ENCODE measurements at places on chromosomes 16 and 17.

- no peak for DNase-seq
These were observed 32.8 kb downstream of the MARVELD3 start for GRCh38 chr16:71658771-71659170.

DNA sequence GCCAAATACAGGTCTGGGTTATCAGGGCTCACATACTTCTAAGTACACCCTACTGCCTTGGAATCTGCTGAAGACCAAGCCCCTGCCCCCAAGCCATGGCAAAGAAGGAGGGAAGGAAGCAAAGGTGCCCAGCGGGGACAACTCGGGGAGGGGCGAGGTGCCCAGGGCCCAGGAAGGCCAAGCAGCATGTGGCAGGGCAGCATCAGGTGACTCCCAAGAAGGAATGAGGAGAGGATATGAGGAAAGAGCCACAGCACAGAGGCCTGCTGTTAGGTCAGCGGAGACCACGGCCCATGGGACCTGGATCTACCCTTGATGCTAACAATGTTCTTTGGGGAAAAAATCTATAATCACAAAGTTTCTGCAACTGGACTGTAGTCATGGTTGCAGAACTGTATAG, 142.6 kb upstream of the CRHR1 start:
- no peak for DNase-seq

- DNase-seq, result no peak
These were observed 16.1 kb upstream of the NPTX1 start for GRCh38 chr17:80492343-80493136.

DNA sequence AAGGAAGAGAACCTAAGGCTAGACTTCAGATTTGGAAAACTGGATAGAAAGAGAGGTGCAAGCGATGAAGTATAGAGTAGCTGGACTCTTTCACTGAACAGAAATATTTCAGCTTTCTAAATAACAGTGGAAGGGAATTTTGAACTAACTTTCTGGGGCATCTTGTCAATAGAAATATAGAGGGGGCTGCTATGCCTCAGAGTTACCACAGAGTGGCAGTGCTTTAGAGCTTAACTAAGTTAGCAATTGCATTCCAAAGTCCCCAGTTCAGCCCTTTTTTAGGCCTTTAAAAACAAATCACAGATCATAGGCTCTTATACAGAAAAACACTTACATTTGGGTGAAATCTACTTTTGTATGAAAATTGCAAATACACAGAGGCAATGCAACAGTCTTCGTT, 154.2 kb upstream of the CDH8 start:
- DNase-seq, result no peak

DNA sequence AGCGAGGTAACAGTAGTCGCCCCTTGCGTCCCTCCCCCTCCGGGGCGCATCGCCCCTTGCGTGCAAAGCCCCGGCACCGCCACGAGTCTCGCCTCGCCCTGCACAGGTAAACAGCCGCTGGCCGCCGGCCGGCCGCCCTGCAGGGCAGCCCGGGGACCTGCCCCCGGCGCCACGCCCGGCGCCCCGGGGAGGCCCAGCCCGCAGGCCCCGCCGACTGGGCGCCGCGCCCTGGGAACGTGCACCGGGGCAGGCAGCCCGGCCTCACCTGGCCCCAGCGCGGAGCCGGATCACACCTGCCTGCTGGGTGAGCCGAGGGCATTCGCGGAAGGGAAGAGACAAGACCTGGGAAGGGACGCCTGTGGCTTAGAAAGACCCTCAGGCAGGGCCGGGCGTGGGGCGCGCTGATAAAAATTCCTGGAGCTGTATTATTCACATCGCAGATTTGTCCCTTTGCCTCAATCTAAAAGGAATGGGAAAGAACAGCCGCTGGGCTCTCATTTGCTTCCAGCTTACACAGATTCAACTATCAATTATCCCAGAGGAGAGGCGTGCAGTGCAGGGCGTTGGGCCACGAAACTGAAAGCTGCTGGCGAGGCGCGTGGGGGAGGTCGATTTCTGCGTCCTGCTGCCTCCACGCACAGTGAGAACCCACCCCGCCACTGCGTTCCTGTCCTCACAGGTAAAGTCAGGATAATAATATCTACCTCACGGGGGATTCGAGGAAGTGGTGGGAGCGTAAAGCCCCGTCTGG, 451.9 kb downstream of the SLC39A11 start:
- DNase-seq, result no peak
